ENCODE measurements at places on chromosomes 13 and 19. TPM values are rescaled to one million over a fixed set of nuclear protein-coding genes. Genes with fewer than 3 reads are reported as not detected.

DNA sequence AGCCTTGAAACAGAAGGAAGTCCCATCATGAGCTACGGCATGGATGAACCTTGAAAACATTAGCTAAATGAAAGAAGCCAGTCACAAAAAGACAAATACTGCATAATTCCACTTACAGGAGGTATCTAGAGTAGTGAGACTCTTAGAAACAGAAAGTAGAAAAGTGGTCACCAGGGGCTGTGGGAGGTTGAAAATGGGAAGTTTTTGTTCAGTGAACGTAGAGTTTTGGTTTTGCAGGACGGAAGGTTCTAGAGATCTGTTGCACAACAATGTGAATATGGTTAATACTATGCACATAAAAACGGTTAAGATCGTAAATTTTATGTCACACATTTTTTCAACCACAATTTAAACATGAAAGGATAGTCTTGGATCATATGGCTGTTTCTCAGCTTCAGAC, 11.9 kb upstream of the SLC10A2 start:
- no peak for DNase-seq

GRCh38 chr13:27261396-27261795, 9.2 kb upstream of the RASL11A start:
- DNase-seq: no peak

- DNase-seq: no peak
Observed at GRCh38 chr19:2362970-2363300, 2.9 kb downstream of the TMPRSS9 start.

DNA sequence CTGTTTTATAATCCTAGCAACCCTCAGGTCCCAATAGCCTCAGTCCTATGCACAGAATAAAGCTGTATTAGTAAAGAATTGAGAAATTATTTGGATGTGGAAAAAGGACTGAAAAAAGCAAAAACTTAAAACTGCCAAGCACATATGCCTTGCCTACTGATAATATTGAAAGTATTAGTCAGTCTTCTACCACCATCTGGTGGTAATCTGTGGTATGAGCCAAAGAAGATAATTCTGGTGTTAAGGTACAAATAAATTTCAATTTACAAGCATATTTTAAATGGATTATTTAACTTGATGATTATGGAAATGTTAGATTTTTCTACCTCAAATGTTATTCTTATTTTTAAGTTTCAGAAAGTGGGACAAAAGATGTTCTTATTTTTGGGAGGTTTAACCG, 460.3 kb upstream of the KLHL1 start:
- no peak for DNase-seq

- DNase-seq: no peak
Observed at GRCh38 chr19:12841094-12841493, 2.8 kb downstream of the MAST1 start.

- no peak for DNase-seq
Observed at GRCh38 chr13:31175847-31176532, 14.3 kb upstream of the HSPH1 start.

DNA sequence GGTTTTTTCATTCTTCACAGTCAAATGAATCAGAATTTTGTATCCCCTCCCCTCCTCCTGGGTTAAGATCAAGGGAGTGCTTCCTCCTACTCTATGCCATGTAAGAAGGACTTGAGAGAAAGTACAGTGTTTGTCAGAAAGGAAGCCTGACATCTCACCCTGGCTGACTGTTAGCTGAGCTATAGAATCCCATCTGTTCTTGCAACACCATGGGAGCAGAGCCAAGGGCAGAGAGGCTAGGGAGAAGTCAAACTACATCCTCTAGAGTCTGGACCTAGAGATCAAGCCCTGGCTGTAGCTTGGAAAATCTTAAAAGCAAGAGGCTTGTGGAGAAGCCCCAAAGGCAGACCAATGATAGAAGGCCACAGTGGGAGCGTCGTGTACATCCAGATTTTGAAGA, 145.9 kb downstream of the OLFM4 start:
- DNase-seq: no peak

DNA sequence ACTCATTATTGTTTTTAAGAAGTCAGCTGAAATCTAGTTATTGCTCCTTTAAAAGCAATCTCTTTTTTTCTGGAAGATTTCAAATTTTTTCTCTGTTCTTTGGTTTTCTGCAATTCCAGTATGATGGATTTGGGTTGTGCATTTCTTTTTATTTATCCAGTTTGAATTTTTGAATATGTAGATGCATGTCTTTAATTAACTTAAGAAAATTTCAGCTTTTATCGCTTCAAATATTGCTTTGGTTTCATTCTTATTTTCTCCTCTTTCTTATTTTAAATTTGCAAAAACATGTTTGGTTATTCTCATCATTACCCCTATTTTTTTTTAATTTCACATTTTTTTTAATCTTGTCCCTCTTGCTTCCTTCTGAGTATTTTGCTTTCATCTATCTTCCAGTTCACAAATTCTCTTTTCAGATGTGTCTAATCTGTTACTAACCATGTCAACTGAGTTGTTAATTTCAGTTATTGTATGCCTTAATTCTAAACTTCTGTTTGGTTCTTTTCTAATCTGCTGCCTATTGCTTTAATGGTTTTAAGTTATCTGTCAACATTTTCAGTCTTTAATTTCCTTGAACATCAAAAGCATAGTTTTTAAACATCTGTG, 56.8 kb downstream of the RAP2A start:
- DNase-seq: no peak

DNA sequence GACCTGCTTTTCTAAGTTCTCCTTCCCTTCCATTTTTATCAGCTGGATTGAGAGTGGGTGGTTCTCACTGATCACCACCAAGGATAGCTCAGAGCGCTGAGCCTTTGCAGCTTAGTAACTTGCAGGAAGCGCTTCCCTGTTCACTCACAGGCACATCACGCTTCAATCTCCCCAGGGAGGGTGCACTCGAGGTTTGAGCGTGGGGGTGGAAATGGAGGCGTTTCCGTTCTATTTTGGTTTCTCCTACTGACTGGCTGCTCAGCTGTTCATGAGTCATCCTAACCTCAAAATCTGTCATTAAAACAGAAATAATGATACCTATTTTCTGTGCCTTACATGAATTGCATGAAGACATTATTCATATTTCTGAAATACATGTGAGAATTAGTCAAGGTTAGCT, 292.1 kb downstream of the SPRY2 start:
- peak; percentile 92 for DNase-seq

DNA sequence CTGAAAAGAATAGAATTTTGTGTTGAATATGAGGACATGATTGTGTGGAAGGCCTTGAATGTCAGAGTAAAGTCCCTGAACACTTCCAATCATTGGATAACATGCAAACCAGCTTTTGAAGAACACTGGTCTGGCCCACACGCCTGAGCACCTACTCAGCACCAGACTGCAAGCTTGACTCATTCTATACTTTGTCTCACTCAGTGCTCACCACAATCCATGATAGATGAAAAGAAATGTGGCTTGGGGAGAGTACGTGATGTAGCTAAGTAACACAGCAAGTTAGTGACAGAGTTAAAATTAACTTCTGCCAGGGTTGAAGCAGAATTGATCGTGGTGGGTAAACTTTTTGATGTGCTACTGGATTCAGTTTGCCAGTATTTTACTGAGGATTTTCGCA, 12.0 kb downstream of the DLEU7 start:
- DNase-seq: no peak

GRCh38 chr13:79451500-79451962, 29.4 kb upstream of the NDFIP2 start:
- no peak for DNase-seq

CD70 gene
- total RNA-seq: not detected

RNF17 gene
- 0.55 TPM for total RNA-seq

ADGRE3 gene
- total RNA-seq: not detected

Data from sigmoid colon (tissue), 7 donors.